ENCODE measurements at places on chromosomes 3 and 15. TPM values are rescaled to one million over a fixed set of nuclear protein-coding genes. Genes with fewer than 3 reads are reported as not detected.

Gene DAPK2
- total RNA-seq: 5.9 TPM

Gene GAP43
- not detected for total RNA-seq

DNA sequence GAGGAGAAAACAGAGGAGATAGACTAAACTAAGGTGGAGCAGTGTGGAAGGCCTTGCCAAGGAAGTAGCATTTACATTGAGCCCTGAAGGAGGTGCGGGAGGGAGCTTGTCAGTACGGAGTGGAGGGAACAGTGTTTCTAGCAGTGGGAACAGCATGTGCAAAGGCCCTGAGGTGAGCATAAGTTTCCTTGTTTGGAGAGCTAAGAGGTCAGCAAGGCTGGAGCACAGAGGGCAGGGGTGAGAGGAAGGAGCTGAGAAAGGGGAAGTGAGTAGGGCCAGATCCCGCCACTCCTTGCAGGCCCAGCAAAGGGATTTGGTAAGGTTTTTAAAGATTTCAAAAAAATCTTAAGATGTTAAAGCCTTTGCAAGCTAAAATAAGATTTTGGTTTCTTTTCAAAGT is 70.1 kb downstream of the HMCES start:
- no peak for DNase-seq

- DNase-seq: no peak
Measured at GRCh38 chr3:100518983-100519382, 26.6 kb downstream of the TMEM45A start.

All from GM12878 (cell line).